ENCODE measurements at places on chromosomes 1 and 21. TPM values are rescaled to one million over a fixed set of nuclear protein-coding genes. Genes with fewer than 3 reads are reported as not detected.

LCE6A gene
- total RNA-seq = not detected

AVPR1B gene
- not detected for total RNA-seq

CRNN gene
- total RNA-seq = not detected

FCGR3A gene
- 8.6 TPM for total RNA-seq

DNAH14 gene
- 16.6 TPM for total RNA-seq

SH2D1B gene
- not detected for total RNA-seq

GRCh38 chr1:43152866-43153265, 19.2 kb downstream of the EBNA1BP2 start:
- H3K27ac ChIP-seq = no peak overlapping the region
- H3K4me3 ChIP-seq = no peak overlapping the region
- H3K27me3 ChIP-seq = peaks cover 67% of the 10 kb centered on the region
- no peaks in the 10 kb centered on the region for H3K36me3 ChIP-seq
- DNase-seq = peak; percentile 90

GRCh38 chr1:230465691-230466090, 39.6 kb upstream of the PGBD5 start:
- no peak overlapping the region for H3K27ac ChIP-seq
- H3K27me3 ChIP-seq = peaks cover 8% of the 10 kb centered on the region
- no peaks in the 10 kb centered on the region for H3K4me1 ChIP-seq
- no peak for DNase-seq
- H3K36me3 ChIP-seq = no peaks in the 10 kb centered on the region

DNA sequence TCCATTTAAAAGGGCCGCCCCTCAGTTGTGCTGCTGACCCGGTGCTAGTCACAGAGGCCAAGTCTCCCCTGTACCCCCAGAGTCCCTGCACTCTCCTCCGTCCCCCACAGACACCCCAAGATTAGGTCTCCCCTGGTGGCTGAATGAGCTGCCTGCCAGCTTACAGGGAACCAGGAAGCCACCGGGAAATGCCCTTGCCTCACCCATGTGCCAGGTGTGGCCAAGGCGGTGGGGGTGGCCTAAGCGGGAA, 32.7 kb downstream of the HSPG2 start:
- H3K27ac ChIP-seq = peak overlapping the region; percentile 99
- peaks cover 4% of the 10 kb centered on the region for H3K36me3 ChIP-seq
- H3K4me3 ChIP-seq = peak overlapping the region; percentile 12
- H3K4me1 ChIP-seq = peaks cover 100% of the 10 kb centered on the region
- H3K27me3 ChIP-seq = no peaks in the 10 kb centered on the region

DNA sequence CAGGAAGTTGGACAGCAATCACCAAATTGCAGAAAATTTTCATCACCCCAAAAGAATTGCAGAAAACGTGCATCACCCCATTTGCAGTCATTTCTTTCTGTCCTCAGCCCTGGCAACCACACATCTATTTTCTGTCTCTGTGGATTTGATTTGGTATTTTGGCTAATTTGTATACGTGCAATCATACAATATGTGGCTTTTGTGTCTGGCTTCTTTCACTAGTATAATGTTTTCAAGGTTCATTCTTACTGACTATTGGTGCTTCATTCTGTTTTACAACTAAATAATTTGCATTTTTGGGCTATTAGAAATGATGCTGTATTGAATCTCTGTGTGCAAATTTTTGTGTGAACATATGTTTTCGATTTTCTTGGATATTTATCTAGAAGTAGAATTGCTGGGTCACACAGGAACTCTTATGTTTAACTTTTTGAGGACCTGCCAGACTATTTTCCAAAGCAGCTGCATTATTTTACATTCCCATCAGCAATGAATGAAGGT, 24.8 kb upstream of the PRDM2 start:
- no peak overlapping the region for H3K4me3 ChIP-seq
- H3K27ac ChIP-seq = no peak overlapping the region
- no peaks in the 10 kb centered on the region for H3K27me3 ChIP-seq
- no peak for DNase-seq
- no peaks in the 10 kb centered on the region for H3K36me3 ChIP-seq
- H3K4me1 ChIP-seq = no peaks in the 10 kb centered on the region

DNA sequence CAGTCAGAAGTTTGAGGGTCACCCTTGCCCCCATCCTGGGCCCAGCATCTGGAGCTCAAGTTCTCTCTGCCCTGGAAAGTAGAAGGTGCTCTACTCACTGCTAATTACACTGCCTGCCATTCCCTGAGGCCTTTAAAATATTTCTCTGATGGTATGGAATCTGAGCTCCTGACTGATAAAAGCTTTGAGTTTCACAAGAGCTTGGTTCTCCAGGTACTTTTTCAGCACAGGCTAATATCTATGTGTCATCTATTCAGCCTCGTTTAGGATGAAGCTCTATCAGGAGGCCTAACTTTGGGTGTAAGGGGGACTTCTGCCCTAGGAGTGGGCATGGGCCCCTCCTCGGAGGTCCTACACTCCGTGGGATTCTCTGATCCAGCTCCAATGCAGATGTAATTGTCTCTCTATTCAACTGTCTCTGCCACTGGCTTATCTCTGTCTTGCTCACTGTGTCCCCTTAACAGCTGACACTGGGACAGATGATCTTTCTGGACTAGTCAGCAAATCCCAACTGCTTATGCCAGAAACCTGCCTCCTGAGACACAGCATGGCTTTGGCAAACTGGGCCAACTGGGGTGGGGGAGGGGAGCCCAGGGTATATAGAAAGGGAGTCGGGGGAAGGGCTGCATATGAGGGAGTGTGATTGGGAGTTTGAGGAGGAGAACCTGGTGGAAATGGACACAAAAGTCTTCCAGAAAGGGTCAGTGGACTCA, 104.2 kb upstream of the GADD45A start:
- H3K27me3 ChIP-seq = no peaks in the 10 kb centered on the region
- H3K4me3 ChIP-seq = no peak overlapping the region

GRCh38 chr1:27599605-27600497, 4.1 kb downstream of the AHDC1 start:
- peak overlapping the region; percentile 97 for H3K27ac ChIP-seq
- H3K36me3 ChIP-seq = no peaks in the 10 kb centered on the region
- peaks cover 89% of the 10 kb centered on the region for H3K4me1 ChIP-seq
- H3K4me3 ChIP-seq = peak overlapping the region; percentile 26

All from esophagus muscularis mucosa (tissue), 4 donors.